Urothelium cell line (cell line): ENCODE measurements at places on chromosomes 6 and 20.

DNA sequence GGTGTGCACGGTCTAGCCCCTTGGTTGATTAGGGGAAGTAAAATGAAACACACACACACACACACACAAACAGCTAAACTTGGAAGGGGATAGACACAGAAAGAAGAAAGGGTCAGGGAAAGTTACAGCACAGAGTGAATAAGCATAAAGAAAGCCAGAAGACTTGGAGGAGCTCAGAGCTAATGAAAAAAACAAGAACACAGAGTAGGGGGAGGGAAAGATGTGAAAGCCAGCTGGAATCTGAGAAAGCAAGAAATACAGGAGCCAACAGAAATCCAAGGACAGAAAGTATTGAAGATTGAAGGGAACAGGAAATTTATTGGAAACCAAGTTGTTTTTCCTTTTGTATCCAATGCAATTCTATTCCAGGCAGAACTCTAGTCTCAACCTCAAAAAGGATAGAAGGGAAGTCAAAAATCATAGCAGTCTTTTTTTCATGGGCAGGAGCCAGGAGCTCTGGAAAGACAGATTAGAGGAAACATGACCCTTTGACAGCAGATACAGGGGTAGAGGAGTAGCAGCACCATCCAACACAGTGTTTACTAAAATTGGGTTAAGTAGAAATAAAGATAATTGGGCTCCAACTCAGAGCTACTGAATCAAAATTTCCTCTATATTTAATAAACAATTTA is 10.1 kb downstream of the HMGCLL1 start:
- DNase-seq, result no peak

- DNase-seq, result no peak
Measured at GRCh38 chr6:87669051-87669450, 33.0 kb downstream of the AKIRIN2 start.

GRCh38 chr6:93992976-93993375 is 573.6 kb upstream of the EPHA7 start:
- no peak for DNase-seq

- DNase-seq, result no peak
Measured at GRCh38 chr6:151701911-151702562, 105.4 kb upstream of the ESR1 start.

DNA sequence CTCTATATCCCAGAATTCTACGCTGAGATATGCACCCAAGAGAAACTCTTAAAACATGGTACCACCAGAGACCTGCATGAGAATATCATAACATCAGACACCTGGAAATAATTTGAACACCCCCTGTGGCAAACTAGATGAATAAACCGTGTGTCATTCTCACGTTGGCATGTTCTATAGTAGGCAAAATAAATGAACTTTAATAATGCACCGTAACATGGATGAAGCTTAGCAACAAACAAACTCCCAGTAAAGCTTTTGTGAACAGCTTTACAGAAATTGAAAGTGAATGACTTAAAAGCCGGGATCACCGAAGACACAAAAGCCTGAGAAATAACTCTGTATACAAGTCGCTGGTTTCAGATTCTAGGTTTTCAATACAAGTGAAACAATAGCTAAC is 1166.8 kb upstream of the CITED2 start:
- no peak for DNase-seq

GRCh38 chr6:164741938-164742451 is 567.4 kb downstream of the C6orf118 start:
- DNase-seq, result no peak

- no peak for DNase-seq
Measured at GRCh38 chr6:87724983-87725811, 23.2 kb upstream of the AKIRIN2 start.

GRCh38 chr6:37942606-37943376 is 123.3 kb downstream of the ZFAND3 start:
- no peak for DNase-seq

- DNase-seq, result no peak
Measured at GRCh38 chr6:3811191-3811590, 38.0 kb upstream of the FAM50B start.

DNA sequence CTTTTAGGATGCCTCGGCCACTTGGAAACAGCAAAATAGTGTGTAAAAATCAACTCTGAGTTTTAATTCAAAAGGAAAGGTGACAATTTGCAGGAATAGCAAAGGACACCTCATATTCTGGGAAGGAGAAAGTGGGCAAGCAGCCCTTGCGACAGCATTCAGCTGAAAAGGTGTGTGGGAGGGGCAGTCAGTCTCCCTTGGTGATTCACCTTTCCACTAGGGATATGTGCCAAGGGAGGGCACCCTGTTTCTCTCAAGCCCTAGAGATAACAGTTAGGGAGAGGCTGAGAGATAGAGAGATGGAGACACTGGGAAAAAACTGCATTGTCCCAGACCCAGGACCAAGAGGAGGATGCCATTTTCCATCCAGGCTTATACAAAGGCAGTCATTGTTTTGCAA is 228.1 kb downstream of the EPM2A start:
- DNase-seq, result no peak

- no peak for DNase-seq
Measured at GRCh38 chr20:47770935-47771334, 14.3 kb downstream of the SULF2 start.

DNA sequence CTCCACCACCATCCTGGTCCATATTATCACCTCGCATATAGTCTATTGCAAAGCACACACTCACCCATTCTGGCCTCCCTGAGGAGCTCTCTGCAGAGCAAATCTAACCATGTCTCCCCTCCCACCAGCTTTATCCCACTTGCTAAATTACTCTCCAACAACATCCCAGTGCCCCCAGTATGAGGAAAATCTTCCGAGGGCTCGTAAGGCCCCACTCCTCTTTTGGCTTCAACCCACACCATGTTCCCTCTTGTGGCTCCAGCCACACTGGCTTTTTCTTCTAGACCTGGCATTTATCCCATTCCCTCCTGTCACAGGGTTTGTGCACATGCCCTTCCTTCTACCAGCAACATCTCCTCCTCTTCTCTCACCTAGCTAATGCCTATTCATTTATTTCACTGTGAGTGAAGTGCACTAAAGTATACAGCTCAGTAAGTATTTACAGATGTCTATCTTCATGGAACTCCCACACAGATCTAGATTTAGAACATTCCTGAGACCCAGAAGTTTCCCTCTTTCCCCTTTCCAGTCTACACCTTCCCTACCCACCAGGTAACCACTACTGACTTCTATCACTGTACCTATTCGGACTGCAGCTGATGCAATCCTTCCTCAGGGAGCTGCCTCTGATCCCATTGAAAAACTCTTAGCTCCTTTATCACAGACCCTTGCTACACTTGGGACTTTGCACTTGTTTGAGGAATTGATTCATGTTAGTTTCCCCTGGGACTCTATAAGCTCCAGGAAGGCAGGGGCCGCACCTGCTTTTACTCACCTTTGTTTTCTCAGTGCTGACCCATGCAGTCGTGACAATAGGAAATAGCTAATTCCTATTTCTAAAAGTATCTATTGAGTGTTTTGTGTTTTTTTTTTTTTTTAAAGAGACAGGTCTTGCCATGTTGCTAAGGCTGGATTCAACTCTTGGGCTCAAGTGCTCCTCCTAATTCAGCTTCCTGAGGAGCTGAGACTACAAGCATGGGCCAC is 15.5 kb downstream of the MRPL14 start:
- DNase-seq, result no peak

DNA sequence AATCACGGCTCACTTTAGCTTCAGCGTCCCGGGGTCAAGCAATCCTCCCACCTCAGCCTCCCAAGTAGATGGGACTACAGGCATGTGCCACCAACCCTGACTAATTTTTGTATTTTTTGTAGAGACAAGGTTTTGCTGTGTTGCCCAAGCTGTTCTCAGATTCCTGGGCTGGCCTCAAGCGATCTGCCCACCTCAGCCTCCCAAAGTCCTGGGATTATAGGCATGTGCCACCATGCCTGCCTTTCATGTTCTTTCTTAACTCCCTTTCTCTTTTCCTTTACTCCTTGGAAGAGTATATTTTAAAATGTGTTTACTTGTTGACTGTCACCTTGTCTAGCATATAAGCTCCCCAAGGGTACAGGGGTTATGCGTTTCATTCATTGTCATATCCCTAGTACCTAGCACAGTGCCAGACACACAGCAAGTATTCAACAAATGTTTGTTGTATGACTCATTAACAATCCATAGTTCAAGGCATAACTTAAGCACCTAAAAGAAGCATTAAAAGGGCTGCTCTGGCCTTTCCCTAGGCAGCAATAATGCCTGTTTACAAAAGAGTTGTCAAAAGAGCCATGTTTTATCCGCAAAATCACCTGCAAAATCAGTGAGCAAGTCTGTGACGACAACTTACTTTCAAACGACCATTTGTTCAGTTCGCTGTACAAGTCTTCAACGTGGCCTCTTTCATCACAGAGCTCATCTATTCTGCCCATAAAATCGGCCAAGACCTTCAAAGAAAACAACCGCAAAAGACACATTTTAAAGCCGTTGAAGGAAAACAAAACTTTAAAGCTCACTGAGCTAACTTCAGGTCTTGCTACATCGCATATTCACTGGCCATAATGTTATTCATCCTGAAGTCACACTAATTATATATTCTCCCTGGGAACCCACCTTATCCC is 4.6 kb downstream of the CYP24A1 start:
- DNase-seq, result peak; percentile 42

DNA sequence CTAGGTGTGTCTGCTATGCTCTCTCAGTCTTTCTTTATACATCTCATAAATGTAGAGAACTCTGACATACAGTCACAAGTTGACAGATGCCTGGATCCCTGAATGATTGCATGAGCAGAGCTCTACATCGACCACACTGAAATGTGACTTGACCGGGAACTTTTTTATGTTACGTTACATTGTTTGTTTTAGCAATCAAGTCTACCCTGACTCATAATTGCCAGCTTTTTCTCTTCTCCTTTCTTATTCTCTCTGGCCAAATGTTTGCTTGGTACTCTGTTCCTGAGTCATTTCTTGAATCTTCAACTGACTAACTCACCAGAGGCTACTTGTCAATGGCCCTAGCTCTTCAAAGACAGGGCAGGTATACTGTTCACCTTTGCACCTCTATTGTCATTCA is 213.6 kb upstream of the DTNBP1 start:
- no peak for DNase-seq

GRCh38 chr20:42603655-42604054 is 586.1 kb downstream of the PTPRT start:
- DNase-seq, result peak; percentile 20

DNA sequence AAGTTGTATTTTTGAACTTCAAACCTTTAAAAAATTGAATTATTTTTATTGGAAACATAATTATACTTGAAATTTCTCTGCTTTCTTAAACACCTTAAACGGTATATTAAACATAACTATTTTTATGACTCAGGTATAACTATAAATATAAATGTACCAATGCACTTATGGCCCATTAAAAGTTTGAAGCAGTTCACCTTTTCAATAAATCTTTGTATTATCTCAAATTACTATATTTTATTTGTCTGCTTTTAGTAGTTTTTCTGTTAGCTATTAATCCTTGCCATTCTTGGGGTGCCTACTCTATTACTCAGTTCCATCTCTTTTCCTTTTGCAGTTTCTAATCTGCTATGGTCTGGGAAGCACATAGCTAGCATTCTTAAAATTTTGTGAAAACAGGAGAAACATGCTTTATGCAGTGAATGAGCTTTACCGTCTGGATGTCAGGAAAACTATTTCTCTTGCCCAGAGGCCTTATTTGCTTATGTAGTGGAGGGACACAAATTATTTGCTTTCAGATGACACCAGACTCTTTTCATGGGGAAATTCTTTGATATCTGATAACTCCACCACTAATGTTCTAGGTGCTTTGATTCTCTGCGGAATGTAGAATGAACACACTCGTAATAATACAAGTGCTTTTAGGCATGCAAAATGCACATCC is 378.9 kb upstream of the CITED2 start:
- no peak for DNase-seq

GRCh38 chr6:159137676-159138075 is 31.5 kb upstream of the FNDC1 start:
- no peak for DNase-seq
